ENCODE measurements at places on chromosomes 7 and 10.
A peak's percentile ranks its signal among the peaks of the same experiment; 100 is the strongest.

DNA sequence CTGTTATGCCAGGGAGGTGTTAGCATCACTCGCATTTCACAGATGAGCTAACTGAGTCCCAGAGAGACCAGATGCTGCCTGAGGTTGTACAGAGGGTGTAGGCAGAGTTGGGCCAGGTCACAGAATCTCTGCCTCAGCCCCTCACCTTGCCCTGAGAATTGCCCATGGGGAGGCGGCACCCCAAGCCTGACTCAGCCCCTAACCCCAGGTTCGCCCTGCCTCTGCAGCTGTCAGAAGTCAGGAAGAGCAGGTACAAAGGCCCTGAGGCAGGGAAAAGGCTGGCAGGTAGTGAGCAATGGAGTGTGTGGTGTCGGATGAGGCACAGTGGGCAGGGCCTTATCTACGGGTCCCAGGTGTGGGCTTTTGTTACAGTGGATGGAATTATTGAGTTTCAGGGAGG, 79.4 kb downstream of the MYL10 start:
- no peak for DNase-seq

- no peak for DNase-seq
Observed at GRCh38 chr7:125098377-125098970, 168.8 kb upstream of the POT1 start.

GRCh38 chr7:71900556-71900955, 511.6 kb downstream of the CALN1 start:
- no peak for DNase-seq

- no peak for DNase-seq
Observed at GRCh38 chr10:77049896-77050295, 587.7 kb downstream of the KCNMA1 start.

DNA sequence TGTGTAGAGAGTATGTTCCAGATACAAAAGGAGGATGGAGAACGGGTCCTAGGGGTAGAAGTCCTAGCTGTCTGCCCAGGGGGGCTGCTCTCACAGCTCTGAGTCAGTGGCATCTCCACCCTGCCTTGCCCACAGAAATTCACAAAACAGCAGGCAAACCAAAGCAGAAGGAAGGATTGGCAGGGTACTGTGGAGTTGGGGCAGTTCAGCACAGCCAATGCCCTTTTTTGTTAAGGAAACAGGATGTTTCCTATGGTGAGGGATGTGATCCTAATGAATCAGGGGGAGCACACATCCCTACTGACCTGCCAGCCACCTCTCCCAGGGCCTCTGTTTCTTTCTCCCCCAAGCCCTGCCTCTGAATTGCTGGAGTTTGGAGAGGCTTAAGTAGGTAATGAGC, 457.6 kb downstream of the PLXNA4 start:
- DNase-seq: no peak

- no peak for DNase-seq
Observed at GRCh38 chr7:105779856-105780780, 96.3 kb downstream of the ATXN7L1 start.

DNA sequence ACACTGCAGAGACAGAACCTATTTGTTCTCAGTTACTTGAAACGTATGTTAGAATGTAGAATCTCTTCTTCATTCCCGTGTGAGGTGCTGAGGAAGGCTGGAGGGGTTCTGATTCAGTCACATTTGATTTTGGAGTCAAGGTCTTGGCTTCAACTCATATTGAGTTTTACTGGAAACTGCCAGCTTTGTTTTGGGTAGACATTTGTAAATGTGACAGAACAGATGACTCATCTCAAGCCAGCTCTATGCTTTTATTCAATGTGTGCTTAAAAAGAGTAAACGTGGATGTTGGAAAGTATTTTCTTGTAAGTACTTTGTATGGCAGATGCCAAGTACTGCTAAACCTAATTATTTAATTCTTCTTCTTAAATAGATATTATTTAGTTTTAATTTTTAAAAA, 780.8 kb upstream of the C7orf33 start:
- no peak for DNase-seq

GRCh38 chr7:128302139-128302538, 41.6 kb downstream of the RBM28 start:
- no peak for DNase-seq

- no peak for DNase-seq
Observed at GRCh38 chr7:45704683-45705016, 130.5 kb downstream of the ADCY1 start.

DNA sequence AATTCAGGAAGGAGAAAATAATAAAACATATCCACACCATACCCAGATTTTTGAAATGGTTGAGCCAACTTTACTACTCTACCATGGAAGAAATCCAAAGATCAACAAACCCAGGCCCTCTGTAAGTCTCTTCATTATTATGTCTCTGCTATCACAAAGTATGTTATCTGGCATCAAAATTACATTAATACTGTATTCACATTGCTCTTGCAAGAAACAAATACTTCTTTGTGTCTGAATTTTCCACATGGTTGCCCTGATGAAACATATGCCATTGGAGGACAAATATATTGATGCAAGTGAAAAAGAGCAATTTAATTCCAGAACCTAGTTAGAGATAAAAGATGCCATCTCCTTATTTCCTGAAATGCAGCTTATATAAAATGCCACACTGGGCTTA, 204.0 kb downstream of the FZD1 start:
- DNase-seq: no peak

DNA sequence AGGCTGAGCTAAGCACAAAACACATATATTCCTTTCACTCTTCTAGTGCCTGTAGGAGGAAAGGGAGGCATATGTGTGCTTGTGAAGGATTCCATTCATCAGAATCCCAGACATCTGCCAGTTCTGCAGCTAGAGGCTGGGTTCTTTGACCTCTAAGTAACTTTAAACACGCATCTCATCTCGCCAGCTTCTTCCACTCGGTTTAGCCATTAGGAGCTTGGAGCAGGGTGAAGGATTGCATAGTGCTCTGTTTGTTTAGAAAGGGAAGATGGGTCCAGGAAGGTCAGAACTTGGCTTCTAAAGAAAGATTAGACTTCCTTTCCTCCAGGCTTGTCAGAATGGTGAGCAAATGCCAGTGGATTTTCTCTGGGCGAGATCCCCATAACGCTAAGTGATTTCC, 43.6 kb downstream of the HK1 start:
- DNase-seq: no peak

GRCh38 chr10:101095550-101096213, 33.9 kb downstream of the KAZALD1 start:
- peak; percentile 85 for DNase-seq

DNA sequence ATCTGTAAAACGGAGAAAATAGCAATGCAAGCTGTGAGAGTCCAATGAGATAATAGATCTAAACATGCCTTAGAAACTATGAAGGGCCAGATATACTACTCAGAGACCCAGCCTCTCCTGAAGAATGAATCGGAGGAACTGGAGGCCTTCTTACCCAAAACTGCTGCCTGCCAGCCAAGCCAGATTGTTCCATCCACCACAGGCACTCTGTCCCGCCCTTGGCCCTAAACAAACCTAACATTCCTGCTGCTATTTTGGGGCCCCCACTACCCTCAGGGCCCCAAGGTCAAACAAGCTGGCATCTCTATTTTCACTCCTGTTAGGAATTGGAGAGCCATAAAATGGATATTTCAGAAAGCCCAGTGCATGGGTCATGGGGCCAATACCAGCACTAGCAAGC, 48.0 kb upstream of the HMX3 start:
- DNase-seq: no peak

GRCh38 chr7:55572378-55573233, at the start of gene VOPP1:
Gene VOPP1, minus strand, starts transcription at chr7:55572502. Its CDS starts 178 bp downstream, at chr7:55572324.
- peak; percentile 54 for DNase-seq

GRCh38 chr10:83432261-83433045, 706.9 kb upstream of the GHITM start:
- DNase-seq: no peak

- DNase-seq: no peak
Observed at GRCh38 chr10:44380829-44381600, 3.9 kb downstream of the CXCL12 start.
